ENCODE measurements at places on chromosomes 2 and 18.

DNA sequence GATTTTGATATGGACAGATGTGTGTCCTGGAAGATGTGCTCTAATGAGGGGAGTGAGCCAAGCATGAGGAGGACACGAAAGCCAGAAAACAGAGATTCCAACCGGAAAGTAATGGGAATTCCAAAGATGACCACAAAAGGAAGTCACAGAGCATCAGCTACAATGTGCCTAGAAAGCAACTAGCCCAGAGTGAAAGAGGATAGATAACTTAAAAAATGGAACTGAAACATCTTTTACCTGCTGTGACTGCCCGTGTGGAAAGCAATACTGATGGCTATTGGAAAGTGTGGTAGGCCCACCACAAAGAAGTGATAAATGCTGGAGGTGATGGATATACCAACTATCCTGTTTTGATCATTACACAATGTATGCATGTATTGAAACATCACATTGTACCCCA, 21.6 kb downstream of the DNMT3A start:
- DNase-seq = no peak

- no peak for DNase-seq
Observed at GRCh38 chr2:201275069-201275468, 14.7 kb downstream of the CASP8 start.

DNA sequence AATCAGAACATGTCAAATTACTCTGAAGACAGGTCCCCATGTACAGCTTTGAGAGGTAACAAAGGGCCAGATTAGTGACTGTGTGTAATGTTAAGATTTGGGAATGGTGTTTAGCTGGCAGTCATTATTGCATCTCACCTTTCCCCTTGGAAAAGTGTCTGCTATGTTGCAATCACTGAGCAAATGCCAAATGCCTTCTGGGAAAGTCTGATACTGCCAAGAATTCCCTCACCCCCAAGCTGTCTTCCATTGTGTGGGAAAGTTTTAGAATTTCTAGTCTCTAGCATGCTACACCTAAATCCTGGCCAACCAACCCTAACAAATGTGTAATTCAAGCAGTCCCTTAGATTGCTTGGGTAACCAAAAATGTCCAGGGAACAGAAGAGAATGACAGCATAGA, 13.6 kb upstream of the PELI1 start:
- no peak for DNase-seq

DNA sequence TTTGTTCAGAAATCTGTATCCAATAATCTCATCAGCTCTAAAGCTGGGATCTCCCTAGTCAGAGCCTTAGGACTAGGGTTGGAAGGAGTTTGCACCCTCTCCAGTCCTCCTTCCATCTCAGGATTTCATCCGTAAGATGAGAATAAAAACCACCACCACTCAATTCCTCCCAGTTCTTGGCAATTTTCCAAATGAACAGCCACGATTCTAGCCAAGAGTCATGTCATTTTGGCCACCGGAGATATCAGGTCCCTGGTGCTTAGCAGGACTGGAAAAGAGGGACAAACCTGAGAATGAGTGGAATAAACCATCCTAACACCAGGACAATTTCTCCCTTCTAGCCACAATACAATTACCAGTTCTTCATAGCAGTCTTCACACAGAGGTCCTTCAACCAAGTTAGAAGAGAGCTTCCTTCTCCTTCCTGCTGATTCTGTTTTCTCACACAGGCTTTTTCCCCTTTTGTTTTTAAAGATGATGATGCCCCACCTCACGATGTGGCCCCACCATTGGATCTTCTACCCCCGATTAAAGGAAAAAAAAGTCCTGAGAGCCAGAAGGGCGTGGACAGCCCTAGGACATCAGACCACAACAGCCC, 36.2 kb downstream of the KIAA2012 start:
- DNase-seq = no peak

All from COLO829 (cell line).